Astrocyte of the hippocampus (primary cell): ENCODE measurements at places on chromosomes 4 and X.

- DNase-seq = no peak
These were observed 713.7 kb upstream of the TENM3 start for GRCh38 chr4:181529537-181529936.

- no peak for DNase-seq
These were observed 50.0 kb downstream of the CYTL1 start for GRCh38 chr4:4969298-4969697.

- peak; percentile 34 for DNase-seq
These were observed 337.7 kb upstream of the CTSO start for GRCh38 chr4:156291317-156291716.

DNA sequence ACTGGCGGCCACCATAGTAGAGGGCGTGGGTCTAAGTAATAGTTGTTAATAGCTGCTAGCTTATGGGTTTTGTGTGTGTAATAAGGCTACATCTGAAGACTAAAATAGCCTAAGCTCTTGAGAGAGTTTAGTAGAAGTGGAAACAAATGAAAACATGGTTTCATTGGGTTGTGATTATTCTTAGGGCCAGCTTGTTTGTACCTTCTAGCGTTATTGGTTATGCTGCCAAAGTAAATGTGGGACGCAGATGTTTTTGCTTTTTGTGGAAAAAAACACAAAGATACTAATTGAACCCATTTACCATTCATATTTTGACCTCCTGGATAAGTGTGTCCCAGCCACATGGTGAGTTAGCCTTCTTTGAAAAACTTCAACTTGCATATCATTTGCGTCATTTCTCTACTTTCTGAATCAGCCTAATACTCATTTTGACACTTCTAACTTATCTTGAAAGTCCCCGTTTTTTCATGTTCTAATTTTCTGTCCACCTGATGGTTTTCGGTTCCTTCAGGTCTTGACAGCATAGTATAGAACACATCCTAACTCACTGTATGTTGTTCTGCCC is 305.3 kb downstream of the FRMPD4 start:
- no peak for DNase-seq

- DNase-seq = no peak
These were observed 3.9 kb downstream of the KLHL8 start for GRCh38 chr4:87216469-87216868.

DNA sequence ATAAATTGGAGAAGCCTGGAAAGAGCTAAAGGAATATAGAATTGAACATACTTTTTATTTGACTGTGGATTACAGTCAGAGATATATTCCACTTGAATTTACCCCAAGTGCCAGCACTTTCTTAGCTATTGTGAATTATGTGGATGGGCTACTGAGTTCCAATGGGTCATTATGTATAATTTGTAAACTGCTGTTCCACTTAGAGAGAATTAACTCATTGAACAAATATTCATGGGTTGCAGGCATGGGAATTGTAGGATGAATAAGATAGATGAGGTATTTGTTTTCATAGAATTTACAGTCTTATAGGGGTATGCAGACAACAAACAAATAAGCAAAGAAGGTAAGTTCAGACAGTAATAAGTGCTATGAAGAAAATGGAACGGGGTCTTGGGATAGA is 195.7 kb downstream of the SHROOM3 start:
- DNase-seq = no peak

GRCh38 chrX:141924293-141924692 is 20.6 kb downstream of the MAGEC1 start:
- DNase-seq = no peak

GRCh38 chrX:105694839-105695238 is 127.5 kb upstream of the NRK start:
- DNase-seq = no peak

GRCh38 chrX:154525606-154526490 is 9.8 kb upstream of the FAM3A start:
- no peak for DNase-seq

- no peak for DNase-seq
These were observed 725.0 kb downstream of the CCSER1 start for GRCh38 chr4:90852237-90852636.

GRCh38 chr4:123832173-123833026 is 435.8 kb downstream of the SPRY1 start:
- DNase-seq = peak; percentile 96

DNA sequence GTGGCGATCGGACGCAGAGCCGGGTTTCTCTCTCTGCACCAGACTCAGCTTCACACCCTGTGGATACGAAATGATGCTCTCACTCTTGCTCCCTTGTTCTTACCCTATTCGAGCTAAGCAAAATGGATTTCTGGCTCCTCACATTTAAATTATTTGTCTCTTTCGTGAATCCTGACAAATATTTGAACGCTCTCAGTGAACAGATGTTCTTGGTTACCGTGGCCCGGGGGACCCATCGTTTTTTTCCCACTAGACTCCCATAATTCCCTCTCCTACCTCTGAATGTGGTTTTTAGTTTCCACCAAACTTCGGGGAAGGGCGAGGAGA is 630 bp downstream of the SMARCA5 start:
- DNase-seq = no peak

- DNase-seq = no peak
These were observed 83.9 kb downstream of the MAMLD1 start for GRCh38 chrX:150446995-150447394.

DNA sequence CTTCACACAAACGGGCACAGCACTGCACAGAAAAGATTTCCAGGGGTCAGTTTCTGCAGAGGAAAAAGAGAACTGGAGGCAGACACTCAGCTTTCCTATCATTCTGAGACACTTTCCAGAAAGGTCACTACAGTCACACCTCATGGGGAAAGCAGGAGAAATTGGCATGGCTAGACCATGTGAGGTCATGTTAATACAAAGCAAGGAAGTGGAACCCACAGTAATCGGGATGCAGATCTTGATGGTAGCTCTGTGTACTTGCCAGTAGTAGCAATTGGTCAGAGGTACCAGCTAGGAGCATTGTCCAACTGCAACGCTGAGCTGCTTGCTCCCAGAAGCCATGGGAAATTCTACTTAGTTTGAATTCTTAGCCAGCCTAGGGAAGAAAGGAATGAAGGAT is 255.3 kb upstream of the PCDH10 start:
- DNase-seq = no peak
